Hematopoietic multipotent progenitor cell treated with erythropoietin and hydrocortisone succinate and interleukin-3 and kit ligand, for 4 days (in vitro differentiated cells): ENCODE measurements at places on chromosomes 4 and X.

GRCh38 chrX:11611965-11612364 is 53.8 kb downstream of the ARHGAP6 start:
- DNase-seq, result no peak

DNA sequence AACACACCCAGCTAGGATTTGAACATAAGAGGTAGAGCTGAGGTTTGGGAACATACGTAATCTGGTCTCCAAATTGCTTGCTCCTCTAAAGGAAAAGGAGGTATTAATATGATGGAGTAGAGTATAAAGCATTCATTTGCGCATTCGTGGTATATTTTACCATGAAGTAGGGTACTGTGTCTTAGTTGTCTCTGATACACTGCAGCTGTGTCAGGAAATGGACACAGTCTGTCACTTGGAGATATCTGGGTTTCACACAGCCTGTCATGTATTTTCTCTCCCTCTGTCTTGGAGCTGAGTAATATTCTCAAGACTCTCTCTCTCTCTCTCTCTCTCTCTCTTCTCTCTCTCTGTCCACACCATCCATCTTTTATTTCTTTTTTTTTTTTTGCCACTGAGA is 274.8 kb upstream of the UGT8 start:
- peak; percentile 27 for DNase-seq

DNA sequence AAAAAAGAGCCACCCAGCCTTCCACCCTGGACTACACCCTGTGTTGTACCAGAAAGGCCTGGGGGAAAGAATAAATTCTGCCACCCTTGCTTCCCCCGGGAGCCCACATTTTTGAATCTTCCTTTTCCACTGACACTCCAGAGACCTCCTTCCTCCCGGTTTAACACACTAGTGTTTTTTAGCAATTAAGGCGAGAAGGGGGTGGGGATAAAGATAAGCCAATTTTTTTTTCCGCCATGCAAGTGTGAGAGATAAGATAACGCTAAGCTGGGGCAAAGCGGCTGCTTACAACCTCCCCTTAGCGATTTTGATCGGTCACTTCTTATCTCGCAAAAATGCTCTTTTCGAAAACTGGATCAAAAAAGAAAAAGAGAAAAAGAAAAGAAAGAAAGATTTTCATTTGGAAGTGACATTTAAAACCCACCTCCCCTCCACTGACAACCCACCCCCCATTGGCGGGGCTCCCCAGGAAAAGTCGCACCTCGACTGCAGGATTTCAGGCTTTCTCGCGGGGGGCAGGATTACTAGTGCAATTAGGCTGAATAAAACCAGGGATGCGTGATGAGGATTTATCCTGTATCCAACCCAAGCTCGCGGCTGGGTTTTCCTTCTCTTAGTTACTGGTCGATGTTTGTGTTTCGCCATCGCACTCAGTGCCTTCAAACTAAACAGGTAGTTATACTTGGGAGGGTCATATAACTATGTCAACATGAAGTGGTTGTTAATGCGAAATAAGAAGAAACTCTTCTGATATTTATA is 6.0 kb upstream of the BCOR start:
- DNase-seq, result peak; percentile 52

DNA sequence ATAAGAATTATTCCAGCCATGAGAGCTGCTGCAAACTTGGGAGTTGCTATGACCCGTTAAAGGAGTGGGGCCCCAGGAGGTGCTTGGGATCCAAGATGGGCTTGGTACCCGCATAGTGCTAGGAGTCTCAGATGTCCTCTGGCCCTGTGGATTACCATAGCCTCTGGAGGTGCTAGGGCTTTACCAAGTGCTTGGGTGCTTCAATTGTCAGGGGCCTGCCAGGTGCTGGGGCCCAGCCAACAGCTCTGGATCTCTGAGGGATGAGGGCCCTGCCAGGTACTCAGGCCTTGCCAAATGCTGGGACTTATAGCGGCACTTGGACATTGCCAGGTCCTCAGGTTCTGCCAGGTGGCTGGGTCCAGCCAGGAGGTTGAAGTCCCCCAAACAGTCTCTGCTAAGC is 32.0 kb upstream of the USP51 start:
- DNase-seq, result no peak

GRCh38 chr4:111713276-111713675 is 432.0 kb upstream of the FAM241A start:
- DNase-seq, result no peak

DNA sequence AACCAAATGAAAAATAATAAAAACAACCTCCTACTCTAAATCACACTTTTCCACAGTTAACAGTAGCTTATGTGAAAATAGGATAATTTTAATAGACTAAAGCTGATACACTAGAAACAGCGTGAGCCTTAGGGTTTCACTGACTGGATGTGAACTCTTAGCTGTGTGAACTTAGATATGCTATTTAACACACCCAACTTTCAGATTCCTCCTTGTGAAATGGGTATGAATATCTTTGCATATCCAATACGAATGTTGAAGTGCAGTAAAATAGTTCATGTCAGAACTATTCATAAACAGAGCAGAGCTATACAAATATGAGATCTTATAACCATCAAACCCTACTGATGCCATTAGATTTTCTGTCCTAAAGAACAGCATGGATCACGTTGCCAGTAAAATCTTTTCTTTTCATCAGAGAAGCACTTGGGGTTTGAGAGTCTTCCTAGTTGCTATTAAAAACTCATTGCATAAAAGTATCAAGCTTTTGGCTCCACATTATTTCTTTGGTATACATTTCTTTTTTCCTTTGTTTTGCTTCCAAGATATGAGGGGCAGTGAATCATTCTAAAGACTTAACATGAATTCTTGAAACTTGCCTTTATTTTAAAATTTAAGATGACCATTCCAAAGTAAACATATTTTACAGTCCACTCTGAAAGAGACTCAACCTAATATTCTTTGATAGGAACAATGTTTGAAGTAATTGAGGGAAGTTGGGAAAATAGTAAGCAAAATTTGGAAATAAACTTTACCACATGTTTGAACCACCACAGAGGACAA is 102.4 kb downstream of the CPE start:
- DNase-seq, result no peak

GRCh38 chr4:75056277-75056676 is 123.4 kb downstream of the PARM1 start:
- DNase-seq, result no peak

- DNase-seq, result peak; percentile 72
Measured at GRCh38 chr4:83569987-83570386, 34.1 kb downstream of the GPAT3 start.

- no peak for DNase-seq
Measured at GRCh38 chr4:17010426-17011087, 112.1 kb upstream of the LDB2 start.

GRCh38 chrX:103918571-103919269 is 43.7 kb upstream of the TMSB15B start:
- DNase-seq, result peak; percentile 72

- DNase-seq, result no peak
Measured at GRCh38 chrX:3191796-3192195, 150.5 kb downstream of the ARSF start.

GRCh38 chr4:71832049-71832448 is 48.2 kb upstream of the GC start:
- no peak for DNase-seq

GRCh38 chr4:119039779-119040178 is 95.9 kb upstream of the MYOZ2 start:
- peak; percentile 22 for DNase-seq
